D341Med (cell line): ENCODE measurements at places on chromosomes 12 and 14.

- no peak for DNase-seq
Measured at GRCh38 chr14:65745396-65746190, 333.1 kb downstream of the FUT8 start.

GRCh38 chr12:27335364-27336281 is 3.0 kb downstream of the BMAL2 start:
- no peak for DNase-seq

- peak; percentile 71 for DNase-seq
Measured at GRCh38 chr12:94074980-94075629, 73.3 kb upstream of the PLXNC1 start.

- no peak for DNase-seq
Measured at GRCh38 chr12:13289653-13290289, 93.2 kb downstream of the EMP1 start.

GRCh38 chr12:112381406-112381882 is 787 bp downstream of the HECTD4 start:
- DNase-seq, result no peak

DNA sequence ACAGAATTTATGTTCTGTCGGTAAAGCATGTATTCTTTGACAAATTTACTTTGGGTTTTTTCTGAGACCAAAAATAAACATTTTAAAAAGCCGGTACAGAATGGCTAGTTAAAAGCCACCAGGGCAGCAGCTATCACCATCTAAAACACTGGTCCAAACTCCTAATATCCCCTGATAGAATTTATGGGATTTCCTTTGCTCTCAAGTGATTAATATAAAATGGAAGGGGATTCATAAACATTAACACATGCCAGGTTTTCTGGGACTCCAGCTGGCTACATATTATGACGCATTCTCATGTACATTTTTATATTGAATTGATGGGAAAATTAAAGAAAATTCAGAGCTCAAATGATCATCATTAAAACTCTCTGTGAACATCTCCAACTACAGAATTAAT is 640.8 kb downstream of the C12orf50 start:
- DNase-seq, result no peak

GRCh38 chr14:26938054-26938453 is 340.2 kb upstream of the NOVA1 start:
- no peak for DNase-seq

- no peak for DNase-seq
Measured at GRCh38 chr12:99029511-99030271, 384.6 kb downstream of the APAF1 start.

GRCh38 chr12:29264424-29264823 is 115.3 kb downstream of the FAR2 start:
- no peak for DNase-seq

DNA sequence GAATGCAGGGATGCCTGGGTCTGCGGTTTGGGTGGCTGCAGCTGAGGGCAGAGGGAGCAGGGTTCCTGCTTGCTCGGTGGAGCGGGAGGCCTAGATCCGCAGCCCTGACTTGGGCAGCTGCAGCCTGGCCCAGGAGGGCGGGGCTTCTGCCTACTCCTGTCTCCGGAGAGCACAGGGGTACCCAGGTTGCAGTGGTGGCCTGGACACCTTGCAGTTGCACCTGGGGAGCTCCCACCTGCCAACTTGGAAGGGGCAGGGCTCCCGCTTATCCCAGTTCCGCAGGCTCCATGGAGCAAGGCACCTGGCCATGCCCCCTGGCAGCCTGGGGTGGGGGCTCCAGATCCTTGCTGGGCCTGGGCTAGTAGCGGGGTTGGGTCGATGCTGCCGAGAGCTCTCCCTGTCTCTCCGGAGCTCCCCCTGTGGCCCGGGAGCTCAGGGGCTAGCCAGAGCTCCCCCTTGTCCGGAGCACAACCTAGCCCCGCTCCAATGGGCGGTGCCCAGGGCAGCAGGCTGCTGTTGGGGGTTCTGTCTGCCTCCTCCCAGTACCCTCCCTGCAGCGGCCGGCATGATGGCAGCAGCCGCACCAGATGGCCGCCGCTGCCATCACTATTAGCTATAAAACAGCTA is 136.4 kb downstream of the PTPRR start:
- DNase-seq, result no peak

GRCh38 chr12:48882315-48882687 is 16.6 kb upstream of the RND1 start:
- no peak for DNase-seq

GRCh38 chr14:106812788-106813476 is 1286.5 kb downstream of the TMEM121 start:
- no peak for DNase-seq

GRCh38 chr14:84959851-84960520 is 570.0 kb upstream of the FLRT2 start:
- DNase-seq, result no peak

DNA sequence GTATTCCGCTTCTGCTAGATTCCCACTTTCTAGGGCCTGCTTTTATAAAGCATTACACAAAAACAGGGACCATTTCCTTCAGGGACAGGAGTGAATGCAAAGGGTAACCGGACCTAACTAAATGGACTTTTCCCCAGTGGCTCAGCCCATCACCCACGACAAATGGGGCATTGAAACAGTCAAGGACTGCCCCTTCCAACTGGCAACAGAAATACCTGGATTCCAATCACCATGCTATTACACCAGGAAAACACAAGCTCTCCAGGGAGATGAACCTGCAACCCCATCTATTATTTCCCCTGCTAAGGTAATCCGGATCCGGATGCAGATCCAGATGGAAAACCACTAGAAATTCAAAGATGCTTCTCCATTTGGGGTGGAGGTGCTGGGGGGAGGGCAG is 1.0 kb downstream of the MPHOSPH9 start:
- DNase-seq, result no peak

GRCh38 chr12:81327425-81327824 is 249.5 kb downstream of the ACSS3 start:
- no peak for DNase-seq

DNA sequence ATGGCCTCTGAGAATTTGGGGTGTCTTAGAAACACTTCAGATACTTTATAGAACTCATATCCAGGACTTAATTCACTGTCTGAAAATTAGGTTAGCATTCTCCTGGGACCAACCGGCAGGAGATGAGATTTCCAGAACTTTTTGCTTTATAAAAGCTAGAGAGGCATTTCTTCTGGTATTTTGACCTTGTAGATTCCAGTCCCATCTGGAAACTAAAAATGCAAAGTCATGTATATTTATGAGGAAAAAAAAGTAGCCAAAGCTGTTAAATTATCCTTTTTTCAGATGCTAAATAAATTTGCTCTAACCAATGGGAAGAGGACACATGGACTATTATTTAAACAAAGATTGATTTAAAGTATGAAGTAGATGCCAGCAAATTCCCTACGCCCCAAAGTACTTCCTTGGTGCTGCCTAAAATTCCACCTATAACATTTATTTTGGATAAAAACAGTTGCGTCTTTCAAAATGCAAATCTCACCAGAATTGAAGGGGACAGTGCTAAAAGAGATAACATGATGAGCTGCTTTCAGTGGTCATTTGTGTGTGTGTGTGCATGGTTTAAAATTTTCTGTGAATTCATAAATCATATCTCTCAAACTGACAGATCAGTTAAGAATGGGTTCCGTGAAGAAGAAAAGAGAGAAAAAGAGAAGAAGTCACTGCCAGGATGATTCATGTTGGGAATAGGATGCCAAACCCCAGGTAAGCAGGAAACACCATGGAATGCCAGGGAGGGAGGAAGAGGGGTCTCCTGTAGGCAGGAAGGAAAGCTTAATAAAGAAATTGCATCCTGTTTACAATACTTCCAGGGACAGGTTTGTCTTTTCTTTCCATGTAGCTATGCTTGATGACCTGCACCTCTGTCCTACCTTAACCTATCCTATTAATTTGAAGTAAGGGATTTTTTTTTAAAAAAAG is 97.7 kb upstream of the RGS6 start:
- no peak for DNase-seq

- no peak for DNase-seq
Measured at GRCh38 chr12:30447061-30447750, 248.5 kb downstream of the IPO8 start.

DNA sequence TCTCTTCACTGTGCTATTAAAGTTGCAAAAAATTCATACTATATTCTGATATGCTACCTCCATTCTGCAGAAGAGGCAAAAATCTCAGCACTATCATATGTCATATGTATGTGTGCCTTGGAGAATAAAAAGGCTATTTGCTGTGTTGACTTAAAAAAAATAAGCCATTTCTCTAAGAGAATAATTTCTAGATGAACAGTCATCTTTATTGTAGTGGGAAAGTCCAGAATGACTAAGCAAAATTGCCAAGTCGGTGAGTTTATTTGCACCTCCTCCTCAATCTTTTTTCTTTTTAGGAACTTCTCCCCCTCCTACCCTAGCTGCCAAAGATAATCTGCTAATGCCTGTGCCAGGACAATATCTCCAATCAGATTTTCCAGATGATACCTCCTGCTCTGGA is 353.8 kb upstream of the FAR2 start:
- no peak for DNase-seq

- DNase-seq, result no peak
Measured at GRCh38 chr14:68282479-68283377, 463.1 kb downstream of the RAD51B start.

- DNase-seq, result no peak
Measured at GRCh38 chr12:78324234-78324633, 493.5 kb downstream of the NAV3 start.

DNA sequence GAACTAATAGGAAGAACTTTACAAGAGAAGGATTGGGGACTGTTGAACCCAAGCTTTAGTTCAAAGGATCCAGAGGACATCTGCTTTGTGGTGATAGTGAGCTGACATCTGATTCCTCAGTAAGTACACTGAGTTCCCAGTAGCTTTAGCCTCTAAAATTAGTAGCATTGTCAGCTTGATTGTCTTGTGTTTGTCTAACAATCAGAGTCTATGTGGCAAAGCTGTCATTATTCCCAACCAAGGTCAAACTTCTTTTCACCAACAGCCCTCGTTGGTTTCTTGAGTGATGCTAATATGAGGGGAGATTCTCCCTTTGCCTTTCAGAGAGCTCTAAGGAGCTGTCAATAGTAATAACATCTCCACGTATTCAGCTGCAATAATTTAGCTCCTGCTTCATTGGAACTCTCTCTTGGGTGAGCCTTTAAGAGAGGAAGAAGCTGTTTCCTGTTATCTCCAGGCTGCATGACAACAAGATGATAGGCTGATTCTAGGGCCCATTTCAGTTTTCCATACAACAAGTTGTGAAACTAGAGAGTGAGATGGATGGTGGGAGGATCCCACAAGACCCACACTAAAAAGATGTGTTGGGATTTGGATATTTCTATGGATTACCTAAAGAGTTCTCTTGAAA is 46.7 kb downstream of the TGFB3 start:
- no peak for DNase-seq

DNA sequence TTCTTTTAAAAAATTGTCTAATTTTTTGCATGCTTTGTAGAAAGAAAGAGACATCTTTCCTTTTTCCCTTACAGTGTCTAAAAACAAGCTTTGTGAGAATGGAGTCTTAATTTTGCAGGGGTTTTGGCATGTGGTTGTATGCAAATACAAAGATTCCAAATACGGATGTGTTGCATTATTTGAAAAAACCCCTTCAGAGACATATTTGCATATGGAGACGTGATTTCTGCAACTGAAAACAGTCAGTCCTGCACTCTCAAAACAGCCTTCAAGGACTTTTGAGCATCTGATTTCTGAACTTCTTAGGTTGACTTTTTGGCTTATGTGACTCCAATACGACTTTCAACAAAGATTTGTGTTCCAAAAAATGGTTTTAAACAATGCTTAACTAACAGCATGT is 7.8 kb downstream of the IRAK3 start:
- no peak for DNase-seq

- no peak for DNase-seq
Measured at GRCh38 chr12:90061809-90062208, 353.2 kb upstream of the ATP2B1 start.

GRCh38 chr14:75165586-75166391 is 10.6 kb downstream of the TMED10 start:
- no peak for DNase-seq

GRCh38 chr12:56029166-56029519 is 8.3 kb downstream of the IKZF4 start:
- no peak for DNase-seq

GRCh38 chr12:30457621-30458289 is 237.9 kb downstream of the IPO8 start:
- no peak for DNase-seq

- no peak for DNase-seq
Measured at GRCh38 chr12:126191949-126192348, 1126.7 kb downstream of the AACS start.

GRCh38 chr12:22799503-22799902 is 174.5 kb downstream of the ETNK1 start:
- no peak for DNase-seq

DNA sequence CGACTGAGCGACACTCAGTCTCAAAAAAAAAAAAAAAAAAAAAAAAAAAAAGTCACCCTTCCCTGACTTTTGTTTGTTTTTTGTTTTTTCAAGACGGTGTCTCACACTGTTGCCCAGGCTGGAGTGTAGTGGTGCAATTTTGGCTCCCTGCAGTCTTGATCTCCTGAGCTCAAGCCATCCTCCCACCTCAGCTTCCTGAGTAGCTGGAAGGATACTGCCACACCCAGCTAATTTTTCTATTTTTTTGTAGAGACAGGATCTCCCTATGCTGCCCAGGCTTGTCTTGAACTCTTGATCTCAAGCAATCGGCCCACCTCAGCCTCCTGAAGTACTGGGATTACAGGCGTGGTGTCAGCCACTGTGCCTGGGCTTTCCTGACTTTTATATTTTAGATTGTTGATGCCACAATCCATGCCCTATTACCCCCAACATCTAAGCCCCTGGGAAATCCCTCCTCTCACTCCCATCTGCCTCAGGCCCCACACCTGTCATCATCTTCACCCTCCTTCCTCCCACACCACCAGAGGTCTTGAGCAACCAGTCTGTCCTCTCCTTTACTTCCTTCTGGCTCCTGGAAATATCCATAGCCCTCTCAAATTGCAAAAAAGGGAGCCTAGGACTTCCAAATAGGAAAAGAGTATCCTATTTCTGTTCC is 7.8 kb downstream of the IKZF4 start:
- DNase-seq, result no peak

DNA sequence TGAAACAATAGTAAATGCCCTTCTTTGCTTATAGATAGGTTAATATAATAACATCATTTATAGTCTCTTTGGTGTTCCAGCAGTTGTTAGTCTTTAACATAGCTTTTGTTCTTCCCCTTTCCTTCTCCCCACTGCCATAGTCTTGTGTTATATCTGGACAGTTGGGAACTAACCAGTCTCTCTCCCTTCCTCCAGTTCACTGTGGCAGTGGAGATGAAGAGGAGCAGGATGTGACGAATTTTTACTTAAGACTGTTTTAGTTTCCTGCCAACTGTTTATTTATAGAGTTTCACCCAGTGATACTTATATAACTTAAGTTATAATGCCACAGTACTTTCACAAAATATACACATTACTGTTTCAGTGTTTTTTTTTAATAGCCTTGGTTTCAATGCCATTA is 277.4 kb downstream of the PDZRN4 start:
- no peak for DNase-seq

GRCh38 chr14:89484051-89484844 is 67.2 kb upstream of the FOXN3 start:
- no peak for DNase-seq
